ENCODE measurements at places on chromosomes 5 and 9. TPM values are rescaled to one million over a fixed set of nuclear protein-coding genes. Genes with fewer than 3 reads are reported as not detected.
A peak's percentile ranks its signal among the peaks of the same experiment; 100 is the strongest.

GRCh38 chr5:180977852-180978251, 10.8 kb upstream of the BTNL3 start:
- no peak for DNase-seq

DNA sequence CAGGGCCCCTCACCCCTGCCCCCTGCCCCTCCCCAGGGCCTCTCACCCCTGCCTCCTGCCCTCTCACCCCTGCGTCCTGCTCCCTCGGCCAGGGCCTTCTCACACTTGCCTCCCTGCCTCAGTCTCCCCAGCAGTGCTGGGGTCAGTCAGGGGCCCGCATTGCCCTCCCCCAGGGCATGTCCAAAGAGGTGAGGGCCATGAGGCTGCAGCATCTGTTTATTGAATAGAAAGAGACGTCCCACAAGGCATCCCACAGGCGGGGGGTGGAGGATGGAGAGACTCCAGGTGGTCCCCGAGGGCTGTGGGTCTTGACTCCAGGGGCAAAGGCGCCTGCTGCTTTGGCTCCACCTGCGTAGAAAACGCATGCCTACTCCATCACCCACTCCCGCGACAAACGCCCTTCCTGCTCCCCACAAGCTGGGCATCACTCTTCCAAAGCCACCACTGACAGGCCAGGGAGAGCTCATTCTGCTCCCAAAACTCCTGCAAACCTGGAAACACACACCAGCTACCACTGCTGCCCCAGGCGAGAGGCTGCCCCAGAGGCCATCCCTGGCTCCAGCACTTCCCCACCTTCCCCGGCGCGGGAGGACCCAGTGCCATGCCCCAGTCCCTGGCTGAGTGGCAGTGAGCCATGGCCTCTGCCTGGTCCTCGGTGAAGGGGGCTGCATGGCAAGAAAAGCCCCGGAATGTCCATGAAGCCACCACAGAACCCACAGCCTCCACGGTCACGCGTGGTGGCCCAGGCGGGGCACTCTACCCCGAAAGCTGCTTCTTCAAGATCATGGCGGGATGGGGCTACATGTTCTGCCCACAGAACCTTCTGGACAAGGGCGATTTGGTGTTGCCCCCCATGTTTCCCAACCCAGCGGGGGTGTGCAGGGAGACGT, 1.6 kb upstream of the LCN8 start:
- no peak for DNase-seq

- DNase-seq = no peak
Measured at GRCh38 chr5:136768457-136768856, 403.1 kb upstream of the TRPC7 start.

DNA sequence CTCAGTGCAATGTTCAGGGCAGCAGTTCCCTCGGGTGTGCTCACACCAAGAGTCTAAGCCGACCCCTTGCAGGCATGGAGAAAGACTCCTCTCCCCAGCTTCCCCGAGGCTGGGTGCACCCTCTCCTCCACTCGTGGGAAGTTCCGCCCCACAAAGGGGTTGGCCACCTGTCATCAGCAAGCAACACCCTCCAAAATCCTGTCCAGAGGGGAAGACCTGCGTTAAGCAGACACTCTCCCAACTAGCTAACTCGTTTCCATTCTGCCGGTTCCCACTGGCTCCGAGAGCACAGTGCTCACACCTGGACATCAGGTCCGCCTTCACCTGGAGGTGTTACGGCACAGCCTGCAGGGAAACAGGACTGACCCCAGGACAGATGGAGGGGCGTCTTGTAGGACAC, 117.9 kb upstream of the IRX4 start:
- no peak for DNase-seq

DNA sequence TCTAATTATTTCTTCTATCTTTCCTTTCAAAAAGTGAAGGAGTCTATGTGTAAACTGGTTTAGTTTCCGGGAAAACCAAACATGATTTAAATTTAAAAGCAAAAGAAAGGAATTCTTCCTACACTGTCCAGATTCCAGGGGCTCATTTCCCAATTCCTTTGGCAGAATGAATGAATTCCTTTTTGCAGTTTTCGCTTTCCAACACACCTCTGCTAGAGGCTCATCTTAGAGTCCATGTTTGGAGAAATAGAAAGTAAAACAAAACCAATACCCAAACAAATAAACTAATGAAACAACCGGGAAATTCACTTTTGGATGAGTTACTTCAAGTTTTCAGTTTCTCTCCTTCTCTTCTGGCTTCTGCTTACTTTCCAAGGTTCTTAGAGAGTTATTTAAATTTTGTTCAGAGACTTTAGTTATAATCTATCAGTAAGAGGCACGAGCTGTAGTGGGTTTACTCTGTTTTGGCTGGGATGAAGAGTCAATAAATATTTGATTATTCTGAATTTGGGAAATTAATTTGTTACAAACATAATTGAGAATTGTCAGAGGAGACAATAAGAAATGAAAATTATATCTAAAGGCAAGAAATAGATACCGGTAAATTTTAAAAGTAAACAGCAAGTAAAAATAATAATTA, 365.0 kb upstream of the CDH9 start:
- no peak for DNase-seq

GRCh38 chr9:131837316-131837715, 97.4 kb upstream of the RAPGEF1 start:
- DNase-seq = peak; percentile 21

GRCh38 chr9:98667005-98667640, 41.6 kb downstream of the GABBR2 start:
- no peak for DNase-seq

DNA sequence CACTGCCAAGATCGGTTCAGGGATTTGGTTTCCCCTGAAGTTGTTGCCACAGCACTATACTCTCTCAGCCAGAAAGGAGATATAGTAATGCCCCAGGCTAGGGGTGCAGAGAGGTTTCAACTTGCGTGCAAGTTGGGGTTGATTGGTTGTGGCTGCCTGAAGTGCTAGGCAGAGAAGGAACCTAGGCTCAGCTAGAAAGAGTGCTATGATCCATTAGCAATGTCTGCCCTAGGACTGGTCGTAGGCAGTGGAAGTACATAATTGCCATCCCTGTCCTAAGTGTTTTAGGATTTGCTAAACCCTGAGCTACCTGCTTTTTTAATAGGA, 136.6 kb upstream of the SMIM23 start:
- no peak for DNase-seq

GRCh38 chr9:6877671-6878161, 119.9 kb downstream of the KDM4C start:
- DNase-seq = no peak

GRCh38 chr9:118575341-118576070, 793.7 kb downstream of the BRINP1 start:
- DNase-seq = no peak

DNA sequence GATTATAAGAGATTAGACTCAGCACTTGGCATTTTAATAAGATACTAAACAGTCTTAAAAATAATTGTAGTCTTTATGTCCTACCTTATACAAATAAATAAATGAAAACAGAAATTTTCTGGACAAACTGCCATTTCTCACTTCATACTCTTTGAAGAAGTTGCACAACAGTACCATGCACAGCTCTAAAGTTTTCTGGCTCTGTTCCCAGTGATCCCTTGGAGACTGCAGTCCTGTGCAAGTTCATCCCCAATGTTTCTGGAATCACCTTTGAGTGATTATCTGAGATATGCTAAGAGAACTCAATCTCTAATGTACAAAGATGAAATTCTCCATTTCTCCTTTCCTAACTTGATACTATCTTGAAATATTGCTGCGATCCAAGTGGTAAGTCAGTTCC, 330.4 kb upstream of the EDIL3 start:
- no peak for DNase-seq

GRCh38 chr5:101673120-101673519, 623.0 kb downstream of the SLCO4C1 start:
- no peak for DNase-seq

Gene SPINK6
- not detected for total RNA-seq

Gene MLANA
- not detected for total RNA-seq

Gene ROPN1L
- 1.3 TPM for total RNA-seq

Gene FUT7
- total RNA-seq = not detected

Gene OSMR
- total RNA-seq = 22.4 TPM

Gene LOX
- total RNA-seq = 6.6 TPM

Gene CCL21
- total RNA-seq = 40.2 TPM

All from body of pancreas (tissue), 4 donors.